ENCODE measurements at places on chromosomes 11 and 22. TPM values are rescaled to one million over a fixed set of nuclear protein-coding genes. Genes with fewer than 3 reads are reported as not detected.

- ATAC-seq, result no peak
These were observed 2.1 kb downstream of the EMID1 start for GRCh38 chr22:29207562-29208501.

SGSM1 gene
- 1.6 TPM for total RNA-seq

ISX gene
- total RNA-seq, result 0.15 TPM

PTH gene
- not detected for total RNA-seq

All from motor neuron (in vitro differentiated cells).